ENCODE measurements at places on chromosomes 13 and 19.

DNA sequence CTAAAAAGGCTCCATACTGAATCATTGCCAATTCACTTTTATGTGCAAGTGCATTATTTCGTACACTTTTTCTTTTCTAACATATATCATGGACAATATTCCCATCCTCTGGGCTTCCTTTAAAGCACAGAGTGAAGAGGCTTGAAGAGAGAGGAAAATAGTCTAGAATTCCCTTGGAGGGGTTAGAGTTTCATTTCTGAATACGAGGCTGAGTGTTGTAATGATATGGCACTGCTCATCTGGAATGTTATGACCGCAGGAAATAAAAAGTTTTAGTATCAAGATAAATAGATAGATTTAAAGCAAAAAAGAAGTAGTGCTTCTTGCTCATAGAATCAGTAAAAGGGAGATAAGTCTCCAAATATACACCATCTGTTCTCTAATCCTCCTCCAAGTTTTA, 412.3 kb upstream of the SLITRK1 start:
- DNase-seq: peak; percentile 10

DNA sequence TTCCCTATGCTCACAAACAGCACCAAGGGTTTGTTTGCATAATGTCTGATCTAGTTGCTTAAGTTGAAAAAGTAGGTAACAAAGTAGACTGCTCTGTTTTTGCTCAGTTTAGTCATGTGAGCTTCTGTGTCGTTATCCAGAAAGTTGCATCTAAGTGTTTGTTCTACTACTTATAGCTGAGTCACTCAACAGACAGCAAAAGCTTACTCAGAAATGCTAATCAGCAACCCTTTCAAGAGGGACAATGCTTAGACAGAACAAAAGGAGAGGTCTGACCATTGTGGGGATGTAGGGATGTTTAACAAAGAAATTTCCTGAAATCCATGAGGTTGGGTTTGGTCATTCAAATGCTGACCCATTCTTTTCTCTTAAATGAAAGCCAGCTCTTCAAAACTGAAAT, 106.4 kb downstream of the ATP8A2 start:
- peak; percentile 96 for DNase-seq

GRCh38 chr19:10155839-10156238, 36.1 kb upstream of the EIF3G start:
- DNase-seq: no peak

DNA sequence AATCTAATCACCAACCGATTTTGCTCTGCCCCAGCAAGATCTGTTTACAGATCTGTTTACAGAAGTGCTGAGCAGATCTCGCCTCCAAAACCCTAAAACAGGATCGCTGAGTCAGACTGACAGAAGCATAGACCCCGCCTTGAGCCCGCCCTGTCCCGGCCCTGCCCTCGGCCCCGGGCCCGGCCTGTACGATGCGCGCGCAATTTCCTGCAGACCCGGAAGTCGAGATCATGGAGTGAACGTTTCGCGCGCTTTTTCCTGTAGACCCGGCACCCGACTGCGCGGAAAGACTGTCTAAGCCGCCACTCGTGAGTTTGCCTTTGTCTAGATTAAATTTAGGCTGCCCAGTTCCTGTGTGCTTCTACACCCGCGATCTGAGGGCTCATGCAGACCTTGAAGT, at the start of gene ZNF534:
TSS of gene ZNF534 (plus strand) at position 212 of the 400 bp plus-strand sequence. CDS start 2,327 bp downstream, outside the sequence.
- DNase-seq: no peak

- DNase-seq: peak; percentile 27
These were observed 211.5 kb upstream of the KL start for GRCh38 chr13:32804673-32805230.

DNA sequence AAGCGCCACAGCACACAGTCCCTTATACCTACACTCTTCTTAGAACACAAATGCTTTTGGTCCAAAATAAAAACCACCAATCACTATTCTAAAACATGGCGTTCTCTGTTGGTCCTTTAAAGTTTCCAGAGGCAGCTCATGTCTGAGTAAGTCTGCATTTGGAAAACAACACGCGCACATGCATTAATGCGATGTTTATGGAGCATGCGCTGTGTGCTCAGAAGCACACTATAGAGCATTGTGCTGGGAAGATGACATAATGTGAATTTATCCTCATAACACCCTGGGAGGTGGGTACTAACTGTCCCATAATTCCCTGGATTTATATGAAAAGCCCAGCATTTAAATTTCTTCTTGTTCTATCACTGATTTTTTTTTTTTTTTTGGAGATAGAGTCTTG, 10.7 kb downstream of the ZNF682 start:
- no peak for DNase-seq

DNA sequence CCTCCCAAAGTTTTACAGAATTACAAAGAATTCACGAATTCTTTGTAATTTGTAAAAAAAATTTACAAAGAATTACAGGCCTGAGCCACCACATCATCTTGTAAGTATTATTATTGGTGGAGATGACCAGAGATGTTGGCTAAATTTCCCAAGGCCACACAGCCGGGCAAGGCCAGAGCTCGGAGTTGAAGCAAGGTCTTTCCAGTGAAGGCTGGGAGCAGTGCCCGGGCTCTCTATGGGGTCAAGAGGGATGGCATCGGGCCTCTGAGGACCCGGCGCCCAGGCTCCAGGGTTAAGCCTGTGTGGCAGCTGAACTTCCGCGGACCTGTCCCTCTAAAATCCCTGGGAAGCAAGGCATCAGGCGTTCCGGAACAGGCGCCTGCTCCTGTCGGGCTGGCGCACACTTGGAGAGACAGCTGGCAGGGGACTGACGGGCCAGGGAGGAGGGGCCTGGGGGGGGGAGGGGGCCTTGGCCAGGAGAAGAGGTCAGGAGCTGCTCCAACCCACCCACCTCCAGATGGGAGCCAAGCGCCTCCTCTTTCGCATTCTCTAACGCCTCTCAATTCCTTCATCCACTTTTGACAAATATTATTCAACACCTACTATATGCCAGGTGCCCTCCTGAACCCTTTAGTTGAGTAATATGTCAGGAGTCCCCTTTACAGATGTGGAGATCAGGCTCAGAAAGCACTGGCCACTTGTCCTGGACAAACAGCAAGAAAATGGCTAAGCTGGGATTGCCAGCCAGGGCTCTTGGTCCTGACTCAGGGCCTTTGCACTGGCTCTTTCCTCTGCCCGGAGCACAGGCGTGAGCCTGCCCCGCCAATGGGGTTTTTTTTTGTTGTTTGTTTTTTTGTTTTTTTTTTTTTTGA, 36.8 kb upstream of the SEMA6B start:
- DNase-seq: no peak

- peak; percentile 83 for DNase-seq
These were observed 41.9 kb downstream of the NFIX start for GRCh38 chr19:13037161-13037560.

- DNase-seq: no peak
These were observed 78.7 kb downstream of the GNG7 start for GRCh38 chr19:2623798-2624197.

DNA sequence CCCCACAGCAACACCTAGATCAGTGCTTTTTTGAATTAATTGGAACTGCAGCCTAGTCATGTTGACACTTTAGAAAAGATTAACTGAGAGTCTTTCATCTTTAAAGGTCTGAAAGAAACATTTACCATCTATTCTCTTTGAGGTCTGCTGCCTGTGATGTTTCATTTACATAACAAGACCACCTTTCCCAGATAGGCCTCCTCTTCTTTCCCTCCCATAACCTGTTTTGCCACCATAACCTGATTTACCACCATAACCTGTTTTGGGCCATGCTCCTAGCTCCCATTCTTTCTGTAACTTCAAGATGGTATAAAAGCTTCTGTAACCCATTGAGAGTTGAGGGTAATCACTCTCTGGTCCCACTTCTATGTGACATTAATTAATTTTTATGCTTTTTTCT, 320.8 kb downstream of the PCDH20 start:
- DNase-seq: no peak

GRCh38 chr13:21138561-21138960, 37.8 kb downstream of the SKA3 start:
- peak; percentile 13 for DNase-seq

DNA sequence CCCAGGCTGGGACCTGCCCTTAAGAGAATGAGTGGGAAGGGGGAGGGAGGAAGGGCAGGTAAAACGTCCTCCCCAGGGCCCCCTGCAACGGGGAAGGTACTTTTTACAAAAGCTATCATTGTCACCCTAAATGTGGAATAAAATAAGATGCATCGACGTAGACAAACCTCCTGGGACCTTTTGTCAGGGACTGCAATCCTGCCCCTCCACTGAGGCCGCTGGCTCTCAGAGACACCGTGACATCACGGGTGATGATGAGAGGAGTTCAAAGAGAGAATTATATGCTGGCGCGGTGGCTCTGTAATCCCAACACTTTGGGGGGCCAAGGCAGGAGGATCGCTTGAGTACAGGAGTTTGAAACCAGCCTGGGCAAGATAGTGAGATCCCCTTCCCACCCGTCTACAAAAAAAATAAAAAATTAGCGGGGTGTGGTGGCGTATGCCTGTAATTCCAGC, 1.8 kb upstream of the MYBPC2 start:
- no peak for DNase-seq

DNA sequence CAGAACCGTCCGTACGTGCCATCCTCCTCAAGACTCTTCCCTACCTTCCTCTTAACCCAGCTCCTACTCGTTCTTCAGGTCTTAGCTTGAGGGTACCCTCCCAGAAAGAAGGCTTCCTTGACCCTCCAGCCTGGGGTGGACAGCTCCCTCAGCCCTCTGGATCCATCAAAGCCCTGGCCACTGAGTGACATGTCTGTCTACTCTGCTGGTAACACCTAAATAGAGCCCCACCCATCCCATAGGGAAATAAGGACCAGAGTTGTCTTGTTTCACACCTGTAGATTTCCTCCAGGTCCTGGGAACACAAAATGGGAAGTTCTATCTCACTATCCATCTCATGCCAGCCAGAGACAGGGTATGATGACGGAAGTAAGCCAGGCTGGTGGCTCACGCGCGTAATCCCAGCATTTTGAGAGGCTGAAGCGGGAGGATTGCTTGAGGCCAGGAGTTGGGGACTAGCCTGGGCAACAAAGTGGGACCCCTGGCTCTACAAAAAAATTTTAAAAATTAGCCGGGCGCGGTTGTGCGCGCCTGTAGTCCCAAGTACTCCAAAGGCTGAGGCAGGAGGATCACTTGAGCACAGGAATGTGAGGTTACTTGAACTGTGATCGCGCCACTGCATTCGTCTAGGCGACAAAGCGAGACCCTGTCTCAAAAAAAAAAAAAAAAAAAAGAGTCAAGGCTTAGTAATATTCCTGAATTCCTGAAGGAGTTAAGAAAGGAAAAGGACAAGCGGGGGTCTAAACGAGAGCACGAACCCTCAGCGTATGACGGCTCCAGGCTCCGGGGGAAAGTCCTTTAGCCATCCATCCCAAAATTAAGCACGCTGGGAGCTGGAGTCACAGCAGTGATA, 566 bp upstream of the CCDC97 start:
- DNase-seq: no peak

- DNase-seq: peak; percentile 33
These were observed 28.3 kb downstream of the PIP5K1C start for GRCh38 chr19:3671680-3672574.

- DNase-seq: no peak
These were observed 1683.8 kb downstream of the UQCRFS1 start for GRCh38 chr19:27529158-27529557.

DNA sequence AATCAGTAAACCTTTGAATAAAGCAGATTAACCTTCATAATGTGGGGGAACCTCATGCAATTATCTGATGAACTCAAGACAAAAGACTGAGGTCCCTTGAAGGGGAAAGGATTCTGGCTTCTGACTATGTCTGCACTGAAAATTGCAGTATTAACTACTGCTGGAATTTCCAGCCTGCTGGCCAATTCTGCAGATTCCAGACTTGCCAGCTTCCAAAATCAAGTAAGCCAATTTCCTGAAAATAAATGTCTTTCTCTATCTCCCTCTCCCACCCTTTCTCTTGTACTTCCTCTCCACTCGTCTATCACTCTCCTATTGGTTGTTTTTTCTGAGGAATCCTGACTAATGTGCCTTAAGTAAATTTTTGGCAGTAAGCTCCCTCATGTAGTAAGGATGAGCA, 1479.9 kb upstream of the PRR20A start:
- no peak for DNase-seq

DNA sequence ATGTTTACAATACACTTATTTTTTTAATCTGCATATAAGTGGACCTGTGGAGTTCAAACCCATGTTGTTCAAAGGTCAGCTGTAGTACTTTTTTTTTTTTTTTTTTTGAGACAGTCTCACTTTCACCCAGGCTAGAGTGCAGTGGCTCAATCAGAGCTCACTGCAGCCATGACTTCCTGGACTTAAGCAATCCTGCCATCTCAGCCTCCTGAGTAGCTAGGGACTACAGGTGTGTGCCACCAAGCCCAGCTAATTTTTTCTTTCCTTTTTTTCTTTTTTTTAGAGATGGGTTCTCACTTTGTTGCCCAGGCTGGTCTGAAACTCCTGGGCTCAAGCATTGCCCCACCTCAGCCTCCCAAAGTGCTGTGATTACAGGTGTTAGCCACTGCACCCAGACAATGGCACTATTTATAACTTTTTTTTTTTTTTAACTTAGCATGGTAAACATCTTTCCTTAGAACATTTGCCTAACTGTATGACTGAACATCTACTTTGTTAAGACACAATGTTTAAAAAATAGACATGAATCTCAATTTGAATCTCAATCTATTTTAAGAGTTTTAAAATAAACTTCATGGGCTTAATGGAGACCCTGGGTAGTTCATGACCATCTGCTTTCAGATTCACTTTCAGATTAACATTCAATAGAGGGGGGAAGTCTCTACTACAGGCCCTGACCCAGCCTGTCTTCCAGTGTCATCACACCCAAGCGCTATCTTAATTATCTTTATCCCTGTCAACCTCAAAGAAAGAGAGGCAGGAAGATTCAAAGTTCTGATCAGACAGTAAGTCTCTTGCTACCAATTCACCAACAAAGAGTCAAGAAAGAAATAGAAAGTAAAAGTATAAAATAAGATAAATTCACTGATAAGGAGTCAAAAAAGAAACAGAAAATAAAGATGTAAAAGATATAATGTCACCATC, 97.7 kb upstream of the DOCK9 start:
- DNase-seq: no peak

- peak; percentile 76 for DNase-seq
These were observed 18.9 kb downstream of the KDM4B start for GRCh38 chr19:4987692-4988370.

DNA sequence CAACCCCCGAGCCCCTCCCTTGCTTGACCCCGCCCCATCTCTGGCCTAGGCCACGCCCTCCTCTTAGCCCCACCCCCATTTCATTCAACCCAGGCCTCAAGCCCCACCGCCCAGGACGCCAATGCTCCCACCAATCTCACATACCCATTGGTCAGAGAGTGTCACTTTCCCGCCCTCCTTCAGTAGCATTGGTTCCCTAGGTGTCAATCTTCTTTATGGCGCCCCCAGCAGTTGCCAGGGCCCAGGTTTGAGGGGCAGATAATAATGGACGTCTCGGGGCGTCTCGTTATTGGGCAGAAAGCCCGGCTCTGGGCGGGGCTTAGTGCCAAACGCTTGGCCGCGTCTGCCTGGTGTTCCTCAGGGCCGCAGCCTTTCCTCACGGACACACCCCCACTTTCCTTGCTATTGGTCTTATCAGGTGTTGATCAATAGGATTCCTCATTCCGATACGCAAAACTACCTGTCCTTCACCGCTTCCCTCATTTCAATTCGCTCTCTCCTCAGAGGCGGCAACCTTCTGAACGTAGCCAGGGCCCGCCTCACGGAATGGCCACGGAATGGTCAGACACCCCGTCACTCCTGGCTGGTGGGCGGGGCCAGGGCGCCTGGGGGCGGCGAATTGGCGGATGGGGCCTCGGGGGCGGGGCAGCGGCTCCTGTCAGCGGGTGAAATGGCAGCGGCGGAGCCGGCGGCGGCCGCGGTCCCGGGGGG, at the start of gene EVI5L:
TSS of gene EVI5L (plus strand) at position 658 of the 711 bp plus-strand sequence. CDS start 16,325 bp downstream, outside the sequence.
- DNase-seq: peak; percentile 100

- peak; percentile 84 for DNase-seq
These were observed 320.6 kb downstream of the ITGBL1 start for GRCh38 chr13:101773062-101773461.

GRCh38 chr13:41325752-41326151, 14.7 kb downstream of the NAA16 start:
- DNase-seq: no peak

Measured in amniotic epithelial cell (primary cell).